Activated T-helper 2 cell treated with anti-CD3 and anti-CD28 coated beads, Interferon-gamma antibody, Interleukin-2, Interleukin-4, amounts not matched to agents 10 μg/mL and 5 μg/mL and 100 μg/mL, durations not matched to agents 14 hours and 24 hours and 36 hours (primary cell): ENCODE measurements at places on chromosomes 7 and 10.

DNA sequence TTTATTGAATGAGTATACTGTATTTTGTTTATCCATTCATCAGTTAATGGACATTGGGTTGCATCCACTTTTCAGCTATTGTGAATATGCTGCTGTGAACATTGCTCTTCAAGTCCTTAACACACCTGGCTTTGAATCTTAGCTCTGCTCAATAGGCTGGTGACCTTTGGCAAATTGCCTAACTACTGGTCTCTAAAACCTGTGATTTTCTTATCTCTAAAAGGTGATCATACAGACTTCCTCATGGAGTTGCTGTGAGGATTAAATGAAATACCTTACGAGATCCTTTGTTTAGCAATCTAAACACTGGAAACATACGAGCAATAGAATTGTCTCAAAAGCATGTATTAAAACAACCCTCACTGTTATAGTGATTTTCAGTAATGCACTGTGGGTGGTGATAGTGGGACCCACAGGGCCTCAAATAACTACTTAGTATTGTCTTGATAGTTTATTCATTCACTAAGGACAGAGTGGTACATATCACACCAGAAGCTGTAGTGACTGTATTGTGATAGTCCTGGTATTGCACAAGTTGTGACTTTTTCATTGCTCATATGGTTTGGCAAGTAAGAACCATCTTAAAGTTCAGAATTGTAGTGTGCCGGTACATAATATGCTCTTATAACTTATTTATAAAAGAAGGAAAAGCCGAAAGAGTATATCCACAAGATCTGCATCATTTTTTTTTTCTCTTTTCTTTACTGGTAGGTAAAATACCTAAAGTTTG, 257.6 kb downstream of the EXOC4 start:
- DNase-seq, result no peak

- peak; percentile 73 for DNase-seq
Measured at GRCh38 chr7:92685136-92686042, 95.2 kb upstream of the FAM133B start.

DNA sequence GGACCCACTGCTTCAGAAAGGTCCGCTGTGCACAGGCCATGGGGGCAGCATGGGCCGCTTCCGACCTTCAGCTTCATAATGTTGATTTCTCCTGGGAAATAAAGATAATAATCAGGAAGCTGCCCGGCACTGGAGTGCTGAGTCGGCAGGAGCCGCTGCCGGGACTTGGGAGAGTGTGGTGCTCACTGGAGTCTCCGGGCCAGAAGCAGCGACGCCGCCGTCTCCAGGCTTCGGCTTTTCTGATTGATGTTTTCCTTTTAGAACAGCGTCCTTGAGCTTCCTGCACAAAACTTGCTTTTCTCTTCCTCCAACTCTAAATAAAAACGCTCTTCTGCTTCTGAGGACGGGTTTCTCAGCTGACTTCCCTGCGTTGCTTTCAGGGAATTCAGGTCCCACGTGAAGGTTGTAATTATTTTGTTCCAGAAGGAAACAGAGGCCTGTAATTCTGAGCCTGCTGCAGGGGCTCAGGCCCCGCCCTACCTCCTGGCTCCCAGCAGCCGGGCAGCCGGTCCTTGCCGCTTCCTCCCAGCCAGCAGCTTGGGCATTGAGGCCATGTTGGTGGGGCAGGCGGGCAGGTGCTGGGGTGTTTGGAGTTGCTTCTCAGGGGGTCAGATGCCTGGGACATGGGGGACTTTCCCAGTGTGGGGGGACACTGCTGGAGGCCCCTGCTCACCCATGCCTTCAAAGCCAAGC, 14.7 kb downstream of the PWWP2B start:
- no peak for DNase-seq

DNA sequence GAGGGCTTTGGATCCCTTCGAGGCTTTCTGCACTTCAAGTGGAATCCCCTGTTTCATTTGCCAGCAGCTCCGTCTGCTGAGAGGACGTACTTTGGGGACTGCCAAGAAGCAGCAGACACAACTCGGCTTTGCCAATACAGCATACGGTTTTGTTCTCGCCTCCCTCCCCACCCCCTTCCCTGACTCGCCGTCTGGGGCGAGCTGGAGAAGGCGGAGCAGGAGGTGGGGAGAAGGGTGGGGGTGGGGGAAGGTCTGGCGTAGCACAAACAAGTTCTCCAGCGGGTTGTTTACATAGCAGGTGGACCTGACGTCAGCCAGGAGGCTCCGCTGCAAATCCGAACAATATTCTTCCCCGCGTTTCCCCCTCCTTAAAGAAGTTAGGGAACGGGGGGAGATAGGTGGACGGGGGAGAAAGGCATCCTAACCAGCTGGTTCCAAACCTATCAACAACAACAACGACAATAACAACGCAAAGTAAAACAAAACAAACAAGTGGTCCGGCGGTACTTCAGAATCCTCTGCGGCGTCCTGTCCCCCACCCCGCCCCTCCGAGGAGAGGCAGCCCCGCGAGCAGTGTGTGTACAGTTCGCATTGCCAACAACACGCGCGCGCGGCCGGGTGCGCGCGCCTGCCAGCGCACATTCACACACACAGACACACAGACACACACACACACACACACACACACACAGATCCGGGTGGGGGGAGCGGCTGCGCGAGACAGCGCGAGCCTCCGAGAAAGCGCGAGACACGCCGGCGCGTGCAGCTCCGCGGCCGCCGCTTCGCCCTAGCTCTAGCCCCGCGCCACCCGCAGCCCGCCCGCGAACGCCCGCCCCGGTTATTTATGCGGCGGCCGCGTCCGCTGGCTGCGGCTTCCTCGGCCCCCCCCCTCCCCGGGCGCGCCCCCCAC, 167.0 kb upstream of the PPP1R3A start:
- DNase-seq, result peak; percentile 13

GRCh38 chr10:75509706-75510105, 78.3 kb downstream of the LRMDA start:
- no peak for DNase-seq

GRCh38 chr10:86758189-86759072, 2.0 kb downstream of the BMPR1A start:
- DNase-seq, result no peak

DNA sequence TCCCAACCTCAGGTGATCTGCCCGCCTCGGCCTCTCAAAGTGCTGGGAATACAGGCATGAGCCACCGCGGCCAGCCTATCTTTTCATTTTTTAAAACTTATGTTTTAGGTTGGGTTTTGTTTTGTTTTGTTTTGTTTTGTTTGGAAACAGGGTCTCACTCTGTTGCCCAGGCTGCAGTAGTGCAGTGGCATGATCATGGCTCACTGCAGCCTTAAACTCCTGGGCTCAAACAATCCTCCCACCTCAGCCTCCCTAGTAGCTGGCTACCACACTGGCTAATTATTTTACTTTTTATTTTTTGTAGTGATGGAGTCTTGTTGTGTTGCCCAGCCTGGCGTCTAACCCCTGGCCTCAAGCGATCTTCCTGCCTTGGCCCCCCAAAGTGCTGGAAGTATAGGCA, 19.4 kb upstream of the AGFG2 start:
- DNase-seq, result no peak

- no peak for DNase-seq
Measured at GRCh38 chr10:5805260-5805659, 8.0 kb downstream of the GDI2 start.

GRCh38 chr7:157397731-157398691, 61.2 kb downstream of the DNAJB6 start:
- DNase-seq, result no peak

DNA sequence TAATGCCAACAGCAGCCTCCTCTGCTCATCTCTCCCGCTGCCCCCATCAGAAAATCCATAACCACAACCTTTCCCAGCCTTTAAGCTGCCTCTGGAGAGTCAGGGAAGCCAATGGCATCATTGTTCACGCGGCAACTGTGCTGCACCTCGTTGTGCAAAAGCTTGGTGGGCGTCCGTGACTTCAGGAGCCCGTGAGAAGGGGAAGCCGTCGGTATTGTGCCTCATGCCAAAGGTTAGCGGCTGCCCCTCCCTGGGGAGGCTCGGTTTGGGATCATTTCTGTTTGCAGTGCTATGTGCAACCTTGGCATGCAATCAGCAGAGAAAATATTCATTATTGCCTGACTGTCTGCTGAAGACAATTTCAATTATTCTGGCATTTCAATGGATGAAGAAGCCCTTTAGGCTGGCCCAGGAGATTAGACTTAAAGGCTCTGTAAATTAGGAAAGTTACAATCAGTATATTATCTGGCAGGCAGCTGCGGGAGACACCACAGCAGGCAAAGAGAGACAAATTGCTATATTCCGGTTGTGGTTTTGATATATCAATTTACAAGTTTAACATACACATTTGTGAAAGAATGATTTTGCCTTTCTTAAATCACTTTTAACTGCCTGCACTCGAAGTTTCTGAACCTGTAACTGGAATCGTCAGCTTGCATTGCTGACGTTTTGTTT, 244.5 kb downstream of the GATA3 start:
- no peak for DNase-seq
